ENCODE measurements at places on chromosomes 3 and 15. TPM values are rescaled to one million over a fixed set of nuclear protein-coding genes. Genes with fewer than 3 reads are reported as not detected.

GRCh38 chr3:192444096-192444790 is 283.1 kb downstream of the FGF12 start:
- H3K4me3 ChIP-seq, result no peak overlapping the region
- peaks cover 12% of the 10 kb centered on the region for H3K27me3 ChIP-seq
- H3K4me1 ChIP-seq, result no peaks in the 10 kb centered on the region

- H3K4me3 ChIP-seq, result no peak overlapping the region
- H3K4me1 ChIP-seq, result no peaks in the 10 kb centered on the region
- H3K27me3 ChIP-seq, result peaks cover 3% of the 10 kb centered on the region
Measured at GRCh38 chr15:65993236-65993635, 123.9 kb downstream of the RAB11A start.

KCNMB3 gene
- 2.6 TPM for total RNA-seq

DNA sequence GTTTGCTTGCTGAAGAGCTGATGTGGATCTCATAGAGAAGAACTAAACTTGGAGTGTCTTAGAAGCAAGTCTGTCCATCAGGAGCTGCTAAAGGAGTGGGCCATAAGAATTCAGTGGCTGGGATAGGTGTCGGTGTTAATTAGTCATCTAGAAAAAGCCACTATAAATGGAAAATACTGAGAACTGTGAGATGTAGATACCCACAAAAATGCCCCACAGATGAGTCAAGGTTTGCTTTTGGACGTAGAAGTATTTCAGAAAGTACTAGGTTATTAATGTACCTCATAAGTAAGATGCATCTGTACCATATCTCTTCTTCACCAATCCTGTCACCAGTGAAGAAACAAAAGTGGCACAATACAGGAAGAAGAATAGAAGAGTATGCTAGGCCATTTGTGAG is 530.9 kb upstream of the TGFBR2 start:
- no peak overlapping the region for H3K27ac ChIP-seq
- no peaks in the 10 kb centered on the region for H3K27me3 ChIP-seq
- no peaks in the 10 kb centered on the region for H3K36me3 ChIP-seq
- H3K4me1 ChIP-seq, result peaks cover 4% of the 10 kb centered on the region

GRCh38 chr3:14317057-14317553 is 85.3 kb upstream of the SLC6A6 start:
- H3K36me3 ChIP-seq, result no peaks in the 10 kb centered on the region
- DNase-seq, result no peak
- H3K4me3 ChIP-seq, result no peak overlapping the region
- H3K27me3 ChIP-seq, result no peaks in the 10 kb centered on the region

STRA6 gene
- 13.6 TPM for total RNA-seq

CHRM5 gene
- total RNA-seq, result not detected

ARGFX gene
- total RNA-seq, result not detected

DNA sequence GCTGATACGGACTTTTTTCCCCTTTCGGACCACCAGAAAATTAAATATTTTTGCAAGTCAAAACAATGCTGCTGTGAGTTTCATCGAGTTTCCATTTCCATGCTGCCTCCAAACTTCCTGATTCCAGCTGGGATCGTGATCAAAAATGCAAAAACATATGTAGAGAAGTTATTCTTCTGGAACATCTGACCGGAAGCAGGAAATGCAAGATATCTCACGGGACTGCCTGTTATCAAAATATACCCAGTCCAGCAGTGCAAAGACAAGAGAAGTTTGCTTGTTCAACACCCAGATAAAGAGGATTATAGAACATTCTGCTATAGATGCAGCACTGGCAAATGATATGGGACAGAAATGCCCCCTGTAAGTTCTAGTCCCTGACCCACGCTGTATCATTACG is 726.7 kb upstream of the NR2F2 start:
- no peaks in the 10 kb centered on the region for H3K27me3 ChIP-seq
- no peaks in the 10 kb centered on the region for H3K36me3 ChIP-seq
- peaks cover 4% of the 10 kb centered on the region for H3K4me1 ChIP-seq
- H3K27ac ChIP-seq, result peak overlapping the region; percentile 25
- H3K4me3 ChIP-seq, result no peak overlapping the region
- DNase-seq, result no peak
